ENCODE measurements at places on chromosomes 1 and 21. TPM values are rescaled to one million over a fixed set of nuclear protein-coding genes. Genes with fewer than 3 reads are reported as not detected.

LCE3B gene
- polyA plus RNA-seq = not detected

GRCh38 chr21:39123375-39123774 lies 59.9 kb downstream of the PSMG1 start:
- DNase-seq = no peak

DNA sequence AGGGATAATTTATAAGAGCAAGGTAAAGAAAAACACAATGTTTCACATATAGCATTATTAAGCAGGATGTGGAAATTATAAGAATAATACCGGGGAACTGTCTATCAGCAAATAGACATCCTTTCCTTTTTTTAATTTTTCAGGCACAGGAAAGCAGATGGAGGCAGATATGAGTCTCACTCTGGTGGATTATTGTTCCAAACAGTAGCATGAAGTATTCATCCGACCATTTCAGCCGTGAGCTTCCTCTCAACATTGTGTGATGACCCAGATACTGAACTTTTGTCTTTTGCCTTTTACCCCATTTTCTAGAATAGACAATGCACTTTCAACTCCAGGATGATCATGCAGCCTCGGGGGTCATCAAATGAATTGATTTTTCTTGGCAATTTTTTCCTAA lies 599.8 kb downstream of the ADGRL2 start:
- DNase-seq = no peak

POU3F1 gene
- 0.29 TPM for polyA plus RNA-seq

C21orf91 gene
- polyA plus RNA-seq = 25.7 TPM

THEMIS2 gene
- 5.2 TPM for polyA plus RNA-seq

- no peak for DNase-seq
Measured at GRCh38 chr1:51433269-51433971, 85.6 kb downstream of the EPS15 start.

- no peak for DNase-seq
Measured at GRCh38 chr1:17293681-17294425, 14.1 kb upstream of the PADI4 start.

CTNNBIP1 gene
- polyA plus RNA-seq = 40.7 TPM

TAL1 gene
- polyA plus RNA-seq = 11.9 TPM

DNA sequence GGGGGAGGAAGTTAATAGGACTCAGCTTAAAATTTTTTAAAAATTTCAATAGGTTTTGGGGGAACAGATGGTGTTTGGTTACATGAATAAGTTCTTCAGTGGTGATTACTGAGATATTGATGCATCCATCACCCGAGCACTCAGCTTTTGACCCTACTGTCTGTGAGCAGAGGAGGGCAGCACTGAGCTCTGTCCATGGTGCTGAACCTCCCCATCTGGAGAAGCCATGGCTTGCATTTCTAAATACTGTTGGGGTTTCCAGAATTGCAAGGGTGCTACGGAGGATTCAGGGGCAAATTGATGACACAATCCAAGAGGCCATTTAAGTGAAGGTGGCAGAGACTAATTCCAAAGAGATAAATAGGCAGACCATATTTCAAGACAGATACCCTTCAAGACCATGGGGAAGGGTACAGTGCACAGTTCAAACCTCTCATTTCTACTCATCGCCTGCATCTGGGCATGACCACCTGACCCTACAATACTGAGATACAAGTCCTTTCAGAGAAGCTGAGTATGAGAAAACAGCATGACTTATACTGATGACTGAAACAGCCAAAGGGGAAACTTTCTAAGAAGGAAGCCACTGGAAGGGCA lies 17.2 kb downstream of the SYT2 start:
- peak; percentile 63 for DNase-seq

ALPL gene
- polyA plus RNA-seq = 2.0 TPM

DNA sequence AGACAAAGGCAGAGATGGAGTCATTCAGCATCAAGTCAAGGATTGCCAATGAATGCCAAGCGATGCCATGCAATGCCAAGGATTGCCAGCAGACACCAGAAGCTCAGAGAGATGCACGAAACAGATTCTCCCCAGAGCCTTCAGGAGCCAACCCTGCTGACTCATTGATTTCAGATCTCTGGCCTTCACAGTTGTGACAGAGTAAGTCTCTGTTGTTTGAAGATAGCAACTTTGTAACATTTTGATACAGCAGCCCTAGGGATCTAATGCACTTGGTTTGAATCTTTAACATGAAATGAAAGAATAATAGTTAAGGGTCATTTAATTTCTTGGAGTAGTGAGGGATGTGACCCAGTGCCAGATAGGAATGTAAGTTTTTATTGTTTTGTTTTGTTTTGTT lies 287.4 kb upstream of the RUNX1 start:
- DNase-seq = no peak

NOS1AP gene
- 2.8 TPM for polyA plus RNA-seq

GRCh38 chr1:234833118-234833517 lies 223.1 kb upstream of the IRF2BP2 start:
- DNase-seq = no peak

DNA sequence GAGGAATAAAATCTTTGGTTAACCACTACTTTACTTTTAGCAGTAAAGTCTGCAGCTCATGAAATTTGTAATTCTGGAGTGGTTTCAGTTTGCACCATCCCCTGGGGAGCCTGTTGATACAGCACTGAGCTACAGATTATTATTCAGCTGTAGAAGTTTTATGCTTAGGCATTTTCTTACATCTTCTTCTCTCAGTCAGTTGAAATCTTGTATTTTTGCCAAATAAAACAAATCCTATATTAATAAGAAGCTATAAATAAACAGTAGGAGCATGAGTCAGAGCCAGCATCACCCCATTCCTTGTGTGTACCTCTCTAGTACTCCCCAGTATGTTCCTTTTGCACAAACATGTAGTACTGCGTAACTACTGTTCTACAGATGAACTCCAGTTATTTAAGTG lies 118.9 kb downstream of the ATF6 start:
- DNase-seq = no peak

- peak; percentile 12 for DNase-seq
Measured at GRCh38 chr1:246113555-246114095, 393.5 kb downstream of the SMYD3 start.

- no peak for DNase-seq
Measured at GRCh38 chr1:217109928-217110327, 386.7 kb upstream of the ESRRG start.

- DNase-seq = no peak
Measured at GRCh38 chr1:85629532-85629920, 49.0 kb downstream of the CCN1 start.

DNA sequence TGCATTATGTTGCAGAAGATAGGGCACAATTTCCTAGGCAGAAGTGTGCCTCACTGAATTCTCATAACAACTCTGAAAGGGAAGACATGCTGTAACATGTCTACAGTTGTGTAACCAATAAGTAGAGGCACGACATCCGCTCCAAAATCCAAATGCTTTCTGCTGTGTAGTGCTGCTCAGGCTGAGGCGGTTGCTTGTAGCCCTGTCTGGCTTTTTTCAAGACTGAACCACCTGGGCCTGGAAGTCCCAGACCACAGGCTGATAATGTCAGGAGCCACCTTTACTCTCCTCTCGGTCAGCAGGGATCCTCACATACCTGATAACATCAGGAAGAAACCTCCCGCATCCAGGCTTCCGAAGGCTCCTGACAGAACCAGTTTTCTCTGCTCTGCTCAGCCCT lies 10.9 kb downstream of the AKNAD1 start:
- no peak for DNase-seq
